K562 (cell line): ENCODE measurements at places on chromosomes 7 and 10. TPM values are rescaled to one million over a fixed set of nuclear protein-coding genes. Genes with fewer than 3 reads are reported as not detected.
A peak's percentile ranks its signal among the peaks of the same experiment; 100 is the strongest.

GRCh38 chr7:1193593-1194424, 33.8 kb upstream of the ZFAND2A start:
- no peak for DNase-seq
- no peaks in the 10 kb centered on the region for H3K36me3 ChIP-seq
- H3K27me3 ChIP-seq = peaks cover 69% of the 10 kb centered on the region
- H3K27ac ChIP-seq = no peak overlapping the region
- no peak overlapping the region for H3K4me3 ChIP-seq

Gene GNAI1
- polyA plus RNA-seq = not detected in 2 replicates

GRCh38 chr7:114109721-114110120, 190.9 kb upstream of the PPP1R3A start:
- no peak for DNase-seq
- H3K4me1 ChIP-seq = no peaks in the 10 kb centered on the region
- H3K36me3 ChIP-seq = no peaks in the 10 kb centered on the region
- no peak overlapping the region for H3K27ac ChIP-seq
- no peaks in the 10 kb centered on the region for H3K27me3 ChIP-seq

Gene LAMB4
- 0.12 TPM in 1 of 2 replicates, not detected in the other for polyA plus RNA-seq

DNA sequence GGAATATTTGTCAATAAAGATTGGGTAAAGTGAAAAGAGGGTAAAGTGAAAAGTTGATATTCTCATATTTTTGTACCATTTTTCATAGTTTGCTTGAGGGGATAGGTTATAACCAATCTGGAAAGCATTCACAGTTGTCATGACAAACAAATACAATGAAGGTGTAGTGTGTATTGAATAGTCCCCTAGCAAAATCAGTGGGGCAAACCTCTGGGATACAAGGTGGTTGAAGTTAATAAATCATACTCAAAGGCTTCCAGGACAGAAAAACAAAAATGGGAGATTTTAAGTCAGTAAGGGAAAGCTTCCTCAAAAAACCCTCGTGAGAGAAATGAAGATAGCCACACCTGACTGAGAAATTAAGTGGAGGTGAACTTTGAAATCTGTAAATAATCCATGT, 39.4 kb downstream of the PHTF2 start:
- H3K4me3 ChIP-seq = no peak overlapping the region
- H3K4me1 ChIP-seq = peaks cover 26% of the 10 kb centered on the region
- H3K36me3 ChIP-seq = peaks cover 4% of the 10 kb centered on the region; the same call in 1 of the 3 replicates
- DNase-seq = no peak
- no peaks in the 10 kb centered on the region for H3K27me3 ChIP-seq

- no peaks in the 10 kb centered on the region for H3K4me1 ChIP-seq
- no peak for DNase-seq
- no peak overlapping the region for H3K4me3 ChIP-seq
- no peak overlapping the region for H3K27ac ChIP-seq
Measured at GRCh38 chr7:140597428-140597949, 43.1 kb downstream of the DENND2A start.

Gene PTF1A
- not detected in 2 replicates for polyA plus RNA-seq

GRCh38 chr10:2994221-2994961, 73.0 kb upstream of the PFKP start:
- H3K4me3 ChIP-seq = no peak overlapping the region
- peaks cover 14% of the 10 kb centered on the region for H3K27me3 ChIP-seq
- no peaks in the 10 kb centered on the region for H3K36me3 ChIP-seq
- no peak for DNase-seq
- no peak overlapping the region for H3K27ac ChIP-seq

GRCh38 chr10:72887043-72887442, 6.5 kb upstream of the OIT3 start:
- H3K4me1 ChIP-seq = peaks cover 23% of the 10 kb centered on the region; the same call in 2 of the 3 replicates
- no peak overlapping the region for H3K4me3 ChIP-seq
- no peaks in the 10 kb centered on the region for H3K36me3 ChIP-seq
- no peak overlapping the region for H3K27ac ChIP-seq

- H3K4me1 ChIP-seq = no peaks in the 10 kb centered on the region; the same call in 2 of the 3 replicates
- H3K27me3 ChIP-seq = no peaks in the 10 kb centered on the region
- peaks cover 15% of the 10 kb centered on the region; the same call in 2 of the 3 replicates for H3K36me3 ChIP-seq
- DNase-seq = no peak
- H3K4me3 ChIP-seq = no peak overlapping the region
Measured at GRCh38 chr7:5507013-5507412, 83.4 kb upstream of the TNRC18 start.

- no peak overlapping the region for H3K4me3 ChIP-seq
- H3K27ac ChIP-seq = no peak overlapping the region
- H3K4me1 ChIP-seq = no peaks in the 10 kb centered on the region
- no peaks in the 10 kb centered on the region for H3K36me3 ChIP-seq
- H3K27me3 ChIP-seq = peaks cover 12% of the 10 kb centered on the region
Measured at GRCh38 chr7:55325371-55325792, 39.8 kb upstream of the LANCL2 start.

DNA sequence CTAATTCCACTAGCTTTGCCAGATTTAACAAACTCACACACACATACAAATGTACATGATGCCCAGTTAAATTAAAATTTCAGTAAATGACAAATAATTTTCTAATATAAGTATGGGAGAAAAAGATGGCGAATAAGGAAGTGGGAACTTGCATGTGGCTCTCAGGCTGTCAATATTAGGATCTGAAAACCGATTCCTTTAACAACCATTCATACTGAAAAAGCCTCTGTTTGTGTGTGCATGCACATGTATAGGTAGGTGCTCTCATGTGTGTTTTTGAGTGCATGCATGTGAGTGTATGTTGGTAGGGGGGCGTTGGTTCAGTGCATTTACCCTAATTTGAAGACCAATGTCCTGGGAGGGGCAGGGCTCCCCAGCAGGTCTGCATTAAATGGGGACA, 125.3 kb downstream of the HTR7 start:
- H3K4me3 ChIP-seq = no peak overlapping the region
- H3K4me1 ChIP-seq = no peaks in the 10 kb centered on the region
- no peaks in the 10 kb centered on the region for H3K27me3 ChIP-seq
- DNase-seq = no peak

GRCh38 chr7:90843472-90843871, 247.4 kb downstream of the CDK14 start:
- no peak overlapping the region for H3K27ac ChIP-seq
- H3K4me1 ChIP-seq = no peaks in the 10 kb centered on the region
- H3K4me3 ChIP-seq = no peak overlapping the region
- no peaks in the 10 kb centered on the region for H3K36me3 ChIP-seq
- DNase-seq = no peak

GRCh38 chr10:34430685-34431084, 384.4 kb downstream of the PARD3 start:
- H3K36me3 ChIP-seq = no peaks in the 10 kb centered on the region
- H3K27me3 ChIP-seq = no peaks in the 10 kb centered on the region
- DNase-seq = no peak
- no peak overlapping the region for H3K27ac ChIP-seq

Gene PRSS37
- not detected in 2 replicates for polyA plus RNA-seq

DNA sequence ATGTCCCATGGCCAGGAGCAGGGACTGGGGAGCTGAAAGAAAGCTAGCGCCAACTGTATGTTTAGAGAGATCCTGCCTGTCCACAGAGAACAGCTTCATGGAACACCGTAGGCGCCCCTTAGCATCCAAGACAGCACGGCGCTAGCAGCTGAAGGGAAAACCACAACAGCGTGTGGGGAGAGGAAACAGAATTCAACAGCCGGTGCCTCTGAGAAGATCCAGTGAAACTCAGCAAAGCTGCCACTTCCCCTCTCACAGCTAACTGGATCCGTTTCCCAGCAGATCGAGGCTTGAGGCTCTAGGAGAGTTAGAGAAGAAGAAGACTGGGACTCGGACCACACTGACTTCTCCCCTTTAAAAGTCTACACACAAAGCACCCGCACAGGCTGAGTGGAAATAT, 145.0 kb downstream of the MAD1L1 start:
- no peak for DNase-seq
- peaks cover 6% of the 10 kb centered on the region; the same call in 2 of the 3 replicates for H3K36me3 ChIP-seq
- H3K4me3 ChIP-seq = no peak overlapping the region
- H3K27me3 ChIP-seq = no peaks in the 10 kb centered on the region

Gene ANKRD22
- not detected in 2 replicates for polyA plus RNA-seq

DNA sequence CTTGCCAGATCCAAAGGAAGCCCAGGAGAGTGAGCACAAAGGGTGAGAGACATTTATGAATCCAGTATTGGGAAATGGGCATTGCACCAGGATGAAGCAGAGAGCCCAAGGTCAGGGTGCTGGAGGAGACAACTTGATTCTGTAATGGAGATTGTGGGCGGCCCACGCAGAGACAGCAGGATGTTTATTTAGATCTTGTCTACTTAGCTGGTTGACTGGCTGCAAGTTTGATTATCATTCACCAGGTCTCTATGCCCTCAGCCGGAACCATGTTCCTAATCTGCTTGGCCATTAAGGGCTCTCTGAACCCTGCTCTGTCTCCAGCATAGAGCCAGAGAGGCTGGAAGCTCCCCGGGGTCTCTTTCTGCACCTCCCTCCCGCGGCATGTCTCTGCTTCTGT, 188.7 kb downstream of the PLXNA4 start:
- H3K4me3 ChIP-seq = no peak overlapping the region
- no peaks in the 10 kb centered on the region for H3K36me3 ChIP-seq
- no peak overlapping the region for H3K27ac ChIP-seq
- H3K4me1 ChIP-seq = no peaks in the 10 kb centered on the region
- peaks cover 9% of the 10 kb centered on the region; the same call in 2 of the 3 replicates for H3K27me3 ChIP-seq
- DNase-seq = no peak

- peaks cover 23% of the 10 kb centered on the region; the same call in 1 of the 3 replicates for H3K36me3 ChIP-seq
- H3K4me3 ChIP-seq = no peak overlapping the region
- H3K4me1 ChIP-seq = no peaks in the 10 kb centered on the region
- H3K27me3 ChIP-seq = no peaks in the 10 kb centered on the region
- DNase-seq = no peak
Measured at GRCh38 chr10:125064681-125065492, 95.5 kb downstream of the CTBP2 start.

DNA sequence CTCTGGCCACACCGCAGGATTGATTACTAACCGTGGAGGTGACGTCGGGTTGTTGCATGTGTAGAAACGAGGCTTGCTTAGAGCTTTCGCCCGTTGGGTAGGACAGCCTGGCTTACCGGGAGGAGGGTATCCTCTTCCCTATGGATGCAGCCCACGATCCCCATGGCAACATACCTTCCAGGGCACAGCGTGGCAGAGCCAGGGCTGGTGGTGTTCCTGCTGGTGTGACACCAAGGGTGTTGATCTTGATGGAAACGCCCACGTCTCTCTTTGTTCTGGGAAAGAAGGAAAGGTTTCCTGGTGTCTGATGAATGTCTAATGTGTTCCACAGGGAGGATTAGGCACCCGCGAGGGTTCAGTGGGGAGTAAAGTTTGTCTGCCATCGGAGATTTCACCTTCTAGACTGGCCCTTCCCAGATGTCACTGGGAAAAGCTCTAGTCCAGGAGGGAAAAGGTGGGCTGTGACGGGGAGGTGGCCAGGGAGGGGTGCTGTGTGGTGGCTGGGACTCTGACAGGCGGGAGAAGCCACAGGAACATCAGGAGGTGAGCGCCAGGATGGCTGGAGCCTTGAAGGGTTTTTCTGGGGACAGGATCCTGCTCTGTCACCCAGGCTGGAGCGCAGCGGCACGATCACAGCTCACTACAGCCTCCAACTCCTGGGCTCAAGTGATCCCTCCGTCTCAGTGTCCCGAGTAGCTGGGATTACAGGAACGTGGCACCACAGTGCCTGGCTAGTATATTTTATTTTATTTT, 102.1 kb downstream of the CUX1 start:
- H3K27me3 ChIP-seq = no peaks in the 10 kb centered on the region
- no peak overlapping the region; the same call in 2 of the 3 replicates for H3K27ac ChIP-seq
- H3K4me3 ChIP-seq = no peak overlapping the region
- peaks cover 38% of the 10 kb centered on the region for H3K4me1 ChIP-seq
- peaks cover 50% of the 10 kb centered on the region; the same call in 2 of the 3 replicates for H3K36me3 ChIP-seq

Gene GSAP
- polyA plus RNA-seq = not detected in 2 replicates

- no peaks in the 10 kb centered on the region for H3K36me3 ChIP-seq
- H3K27ac ChIP-seq = no peak overlapping the region
- no peak overlapping the region for H3K4me3 ChIP-seq
- H3K27me3 ChIP-seq = peaks cover 20% of the 10 kb centered on the region
- H3K4me1 ChIP-seq = no peaks in the 10 kb centered on the region
Measured at GRCh38 chr10:45227456-45227855, 88.0 kb downstream of the OR13A1 start.

DNA sequence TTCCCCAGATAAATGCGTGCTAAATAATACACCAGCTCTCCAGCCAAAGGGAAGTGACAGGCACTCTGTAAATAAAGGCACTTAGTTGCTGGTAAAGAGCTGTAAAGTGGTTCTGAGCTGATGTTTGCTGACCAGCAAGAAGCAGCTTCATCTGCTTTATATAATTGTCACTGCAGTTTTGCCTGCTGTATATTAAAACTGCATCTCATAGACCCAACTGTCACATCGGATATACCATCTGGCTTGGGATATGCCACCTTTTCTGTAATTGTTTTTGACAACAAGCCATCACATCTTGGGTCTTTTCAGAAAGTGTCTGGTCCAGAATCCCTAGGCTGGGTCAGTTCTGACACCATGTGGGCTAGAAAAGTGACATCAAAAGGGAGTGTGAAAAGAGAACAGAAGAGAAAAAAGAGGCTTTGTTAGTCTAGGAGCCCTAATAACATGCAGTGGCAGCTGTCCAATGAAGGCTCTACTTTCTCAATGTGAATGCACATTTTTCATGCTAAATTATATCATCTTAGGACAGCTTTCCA, 697.6 kb downstream of the KCNMA1 start:
- no peak for DNase-seq
- no peaks in the 10 kb centered on the region for H3K36me3 ChIP-seq
- no peak overlapping the region for H3K27ac ChIP-seq
- H3K27me3 ChIP-seq = no peaks in the 10 kb centered on the region; the same call in 2 of the 3 replicates
- H3K4me3 ChIP-seq = no peak overlapping the region
- H3K4me1 ChIP-seq = no peaks in the 10 kb centered on the region

- DNase-seq = no peak
- H3K27me3 ChIP-seq = no peaks in the 10 kb centered on the region
- H3K27ac ChIP-seq = no peak overlapping the region
- no peaks in the 10 kb centered on the region for H3K36me3 ChIP-seq
- peaks cover 2% of the 10 kb centered on the region; the same call in 1 of the 2 replicates for H3K4me1 ChIP-seq
Measured at GRCh38 chr10:128540128-128540762, 414.0 kb upstream of the MKI67 start.

- no peaks in the 10 kb centered on the region; the same call in 2 of the 3 replicates for H3K27me3 ChIP-seq
- no peak overlapping the region for H3K27ac ChIP-seq
- H3K4me3 ChIP-seq = no peak overlapping the region
- no peaks in the 10 kb centered on the region for H3K36me3 ChIP-seq
Measured at GRCh38 chr10:29925771-29926692, 133.4 kb downstream of the JCAD start.

- DNase-seq = peak; percentile 29
- H3K4me1 ChIP-seq = no peaks in the 10 kb centered on the region
- no peaks in the 10 kb centered on the region for H3K27me3 ChIP-seq
- H3K36me3 ChIP-seq = no peaks in the 10 kb centered on the region
- H3K27ac ChIP-seq = no peak overlapping the region
Measured at GRCh38 chr7:88243345-88243909, 23.6 kb upstream of the SRI start.

DNA sequence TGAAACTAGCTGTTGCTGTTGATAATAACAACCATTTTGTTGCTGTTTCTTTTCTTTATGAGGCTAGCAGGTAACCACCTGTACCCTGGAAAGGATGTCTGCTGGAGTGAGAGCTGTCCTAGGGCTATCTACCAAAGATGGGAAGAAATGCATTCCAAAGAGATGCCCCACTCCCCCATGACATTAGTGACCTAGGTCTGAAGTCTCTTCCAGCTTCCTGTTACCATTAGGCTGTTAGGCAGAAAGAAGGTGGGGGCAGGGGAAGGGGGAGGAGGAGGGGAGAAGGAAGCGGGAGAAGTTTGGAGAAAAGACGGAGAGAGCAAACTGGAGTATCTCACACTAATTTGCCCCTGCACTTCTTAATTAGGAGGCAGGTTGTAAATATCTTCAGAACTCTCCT, 118.5 kb downstream of the ABLIM1 start:
- H3K27me3 ChIP-seq = no peaks in the 10 kb centered on the region; the same call in none of the 2 replicates
- H3K4me1 ChIP-seq = no peaks in the 10 kb centered on the region
- H3K36me3 ChIP-seq = no peaks in the 10 kb centered on the region
